ENCODE measurements at places on chromosomes 1 and 21. TPM values are rescaled to one million over a fixed set of nuclear protein-coding genes. Genes with fewer than 3 reads are reported as not detected.
A peak's percentile ranks its signal among the peaks of the same experiment; 100 is the strongest.

DNA sequence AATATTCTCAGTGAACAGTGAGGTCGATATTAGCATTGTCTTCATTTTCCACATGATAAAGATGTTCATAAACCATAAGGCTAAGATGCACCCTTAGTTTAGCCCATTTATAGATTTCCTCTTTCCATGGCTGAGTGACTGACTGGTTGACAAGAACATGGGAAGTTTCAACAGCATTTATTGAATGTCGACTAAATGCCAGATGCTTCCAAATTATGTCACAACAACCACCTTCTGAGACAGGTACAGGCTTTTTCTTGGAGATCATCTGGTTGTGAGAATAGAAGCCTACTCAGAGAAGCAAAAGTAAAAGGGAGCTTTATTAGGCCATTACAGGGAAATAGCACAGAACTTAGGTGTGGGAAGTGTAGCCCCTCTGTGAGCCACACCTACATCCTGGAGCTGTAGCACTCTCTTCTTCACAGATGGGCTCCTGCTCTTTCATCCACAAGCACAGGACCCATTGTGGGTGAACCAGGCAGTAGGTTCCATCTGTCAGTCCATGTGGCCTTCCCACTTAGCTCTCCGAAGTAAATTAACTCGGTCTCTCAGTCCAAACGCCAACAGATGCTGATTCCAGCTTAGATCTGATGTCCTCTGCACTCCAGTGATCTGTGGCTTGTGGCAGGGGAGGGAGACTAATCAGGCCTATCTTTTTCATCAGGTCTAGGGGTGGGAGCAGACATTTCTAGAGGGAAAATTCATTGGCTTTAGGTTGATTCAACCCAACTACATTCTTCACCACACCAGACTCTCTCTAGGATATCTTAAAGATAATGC, 14.3 kb downstream of the ATP2B4 start:
- no peak for DNase-seq

- no peak for DNase-seq
Observed at GRCh38 chr1:58293388-58293787, 253.1 kb downstream of the OMA1 start.

- no peak for DNase-seq
Observed at GRCh38 chr21:39119891-39120290, 63.4 kb downstream of the PSMG1 start.

DNA sequence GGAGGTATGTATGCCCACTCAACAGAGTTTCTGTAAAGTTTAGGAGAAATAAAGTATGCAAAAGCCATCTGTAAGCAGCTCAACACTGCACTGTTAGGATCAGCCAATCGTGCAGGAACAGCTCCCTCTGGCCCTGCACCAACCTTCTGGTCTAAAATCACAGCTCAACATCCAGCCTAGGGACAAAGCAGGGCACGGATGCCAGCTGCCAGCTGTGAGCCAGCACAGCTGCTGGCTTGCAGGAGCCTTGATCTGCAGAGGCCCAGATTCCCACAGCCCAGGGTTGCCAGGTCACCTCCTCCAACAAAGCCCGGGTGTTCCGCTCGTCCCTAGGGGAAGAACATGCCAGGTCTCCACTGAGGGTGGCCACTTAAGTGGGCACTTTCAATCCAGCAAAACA, 8.6 kb downstream of the ACOT7 start:
- DNase-seq = peak; percentile 94

- no peak for DNase-seq
Observed at GRCh38 chr1:205189131-205189530, 22.4 kb downstream of the DSTYK start.

DNA sequence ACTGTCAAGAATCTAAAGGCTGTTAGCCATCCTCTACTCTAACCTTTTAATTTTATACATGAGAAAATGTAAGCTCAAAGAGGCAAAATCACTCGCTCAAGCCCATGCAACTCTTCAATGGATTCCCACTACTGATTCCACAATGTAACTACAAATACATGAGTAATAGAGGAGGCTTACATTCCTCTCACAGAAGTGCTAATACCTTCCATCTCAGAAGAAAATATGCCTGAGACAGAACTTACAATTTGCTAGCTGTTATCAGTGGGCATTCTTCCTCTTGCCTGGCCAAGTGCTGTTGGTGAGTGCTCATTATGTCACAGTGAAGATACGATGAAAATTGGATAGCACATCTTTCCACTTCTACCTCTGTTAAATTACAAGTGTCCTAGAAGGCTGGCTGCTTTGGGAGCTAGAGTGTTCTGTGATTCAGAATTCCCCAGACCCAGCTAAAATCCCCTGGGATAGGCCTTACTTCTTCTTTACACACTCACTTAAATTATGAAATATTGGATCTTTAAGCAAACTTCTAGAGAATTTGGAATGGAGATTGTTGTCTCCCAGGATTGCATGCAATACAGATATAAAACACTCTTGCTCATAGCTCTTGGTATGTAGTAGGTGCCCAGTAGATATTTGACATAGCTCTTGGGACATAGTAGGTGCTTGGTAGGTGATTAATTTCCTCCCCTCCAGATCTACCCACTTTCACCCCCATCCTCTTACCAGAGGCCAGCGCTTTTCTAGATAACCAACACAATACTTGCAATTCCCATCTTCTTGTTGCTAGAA, 24.1 kb downstream of the BCL9 start:
- no peak for DNase-seq

The TP73 gene
- total RNA-seq = 6.1 TPM

The PLA2G5 gene
- total RNA-seq = not detected

The APCS gene
- total RNA-seq = not detected

The RPF1 gene
- total RNA-seq = 27.9 TPM

The PAQR7 gene
- total RNA-seq = 6.5 TPM

The MASP2 gene
- total RNA-seq = not detected
